ENCODE measurements at places on chromosomes 3 and 15.
A peak's percentile ranks its signal among the peaks of the same experiment; 100 is the strongest.

DNA sequence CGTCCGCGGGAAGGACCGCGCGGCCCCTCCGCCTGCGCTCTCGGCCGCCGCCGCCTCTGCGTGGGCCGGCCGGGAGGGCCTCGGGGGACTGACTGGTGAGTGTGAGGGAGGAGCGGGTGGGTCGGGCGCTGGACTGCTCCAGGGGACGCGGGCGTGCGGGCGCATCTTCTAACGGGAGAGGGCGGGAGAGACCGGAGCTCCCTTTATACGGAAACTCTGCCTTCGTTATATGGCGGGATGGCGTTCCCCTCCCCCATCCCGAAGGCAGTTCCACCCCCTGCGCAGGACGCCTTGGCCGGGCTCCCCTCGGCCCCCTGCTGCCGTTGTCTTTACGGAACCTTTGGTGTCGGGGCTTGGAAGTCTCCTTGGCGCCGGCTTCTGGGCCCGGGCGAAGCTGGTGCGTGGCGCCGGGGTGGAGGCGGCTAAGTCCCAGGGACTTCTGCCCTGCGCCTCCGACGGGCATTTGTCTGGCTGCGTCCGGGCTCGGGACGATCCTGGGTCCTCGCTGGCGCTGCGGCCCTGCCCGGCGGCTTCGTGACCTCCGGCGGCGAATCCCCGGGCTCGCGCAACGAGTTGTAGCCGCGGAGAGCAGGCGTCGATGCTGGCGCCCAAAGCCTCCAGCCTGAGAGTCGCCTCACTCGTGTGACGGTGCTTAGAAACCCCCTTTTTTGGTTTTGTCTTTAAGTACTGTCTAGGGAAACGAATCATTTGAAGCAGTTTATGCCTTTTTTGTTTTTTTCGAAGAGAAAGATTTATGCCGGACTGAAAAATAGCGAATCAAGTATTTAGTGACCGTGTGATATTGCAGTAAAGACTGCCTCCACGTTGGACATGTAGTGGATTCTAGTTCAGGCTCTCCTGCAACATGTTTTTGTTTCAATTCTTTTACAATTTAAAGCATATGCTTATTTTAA, 623 bp downstream of the ZNF639 start:
- peak; percentile 51 for DNase-seq

GRCh38 chr3:172516318-172517214, 6.7 kb downstream of the TNFSF10 start:
- DNase-seq, result no peak

GRCh38 chr3:189883113-189883753, 237.5 kb downstream of the P3H2 start:
- no peak for DNase-seq

DNA sequence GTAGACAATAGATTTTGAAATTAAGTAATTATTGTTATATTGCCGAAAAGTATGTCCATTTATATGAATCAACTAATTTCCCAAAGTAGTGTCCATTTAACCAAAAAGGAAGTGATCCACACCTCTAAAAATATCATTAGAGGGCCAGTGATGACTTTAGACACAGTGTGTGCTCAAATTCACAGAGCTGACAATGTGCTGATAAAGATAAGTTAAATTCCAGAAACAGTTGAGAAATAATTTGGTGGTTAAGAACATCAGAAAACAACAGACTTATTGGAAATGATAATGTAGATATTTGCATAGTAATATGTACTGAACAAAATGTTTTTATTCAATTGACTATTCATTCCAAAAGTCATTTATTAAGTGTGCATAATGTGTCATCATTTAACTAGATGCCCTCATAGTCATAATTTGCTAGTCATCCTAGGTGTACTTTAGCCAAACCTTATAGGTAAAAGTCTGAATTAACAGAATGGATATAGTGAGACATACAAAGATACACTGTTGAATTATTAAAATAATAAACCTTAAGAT, 230.2 kb upstream of the ADAMTS9 start:
- DNase-seq, result no peak

DNA sequence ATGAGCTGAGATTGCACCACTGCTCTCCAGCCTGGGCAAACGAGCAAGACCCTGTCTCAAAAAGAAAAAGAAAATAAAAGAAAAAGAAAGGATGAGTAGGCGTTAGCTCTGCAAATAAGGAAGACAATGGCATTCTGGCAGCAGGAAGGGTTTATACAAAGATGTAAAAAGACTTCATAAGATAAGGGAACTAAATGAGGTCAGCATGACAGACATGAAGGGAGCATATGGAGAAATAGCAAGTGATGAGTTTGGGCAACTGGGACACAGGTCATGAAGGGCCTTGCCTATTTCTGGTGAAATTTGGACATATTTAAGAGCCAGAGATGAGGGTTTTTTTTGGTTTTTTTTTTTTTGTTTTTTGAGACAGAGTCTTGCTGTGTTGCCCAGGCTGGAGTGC, 24.5 kb downstream of the TMEM266 start:
- no peak for DNase-seq

DNA sequence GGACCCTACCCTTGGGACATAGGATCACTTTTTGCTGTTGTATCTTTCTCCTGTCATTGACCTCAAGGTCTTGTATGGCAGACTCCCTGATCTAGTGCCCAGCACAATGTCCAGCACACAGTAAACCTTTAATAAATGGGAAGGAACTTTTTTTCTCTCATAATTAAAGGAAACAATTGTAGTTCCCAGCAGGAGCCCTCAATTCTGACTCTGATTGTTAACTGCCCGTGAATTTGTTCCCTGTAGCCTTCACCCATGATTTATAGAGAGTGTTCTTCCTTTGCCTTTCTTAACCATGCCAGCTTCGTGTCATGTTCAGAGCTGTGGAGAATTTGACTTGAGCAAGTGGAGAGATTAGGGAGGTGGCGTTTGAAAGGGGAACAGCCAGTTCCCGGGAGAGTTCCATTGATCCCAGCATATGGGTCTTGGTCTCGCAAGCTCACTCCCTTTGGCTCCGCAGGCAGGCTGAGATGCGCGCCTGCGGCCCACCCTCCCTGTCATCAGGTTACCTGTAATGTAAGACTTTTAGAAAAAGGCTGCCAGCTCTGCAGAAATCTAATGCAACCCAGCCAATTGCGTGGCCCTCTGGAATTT, 182.6 kb downstream of the TP63 start:
- DNase-seq, result no peak

DNA sequence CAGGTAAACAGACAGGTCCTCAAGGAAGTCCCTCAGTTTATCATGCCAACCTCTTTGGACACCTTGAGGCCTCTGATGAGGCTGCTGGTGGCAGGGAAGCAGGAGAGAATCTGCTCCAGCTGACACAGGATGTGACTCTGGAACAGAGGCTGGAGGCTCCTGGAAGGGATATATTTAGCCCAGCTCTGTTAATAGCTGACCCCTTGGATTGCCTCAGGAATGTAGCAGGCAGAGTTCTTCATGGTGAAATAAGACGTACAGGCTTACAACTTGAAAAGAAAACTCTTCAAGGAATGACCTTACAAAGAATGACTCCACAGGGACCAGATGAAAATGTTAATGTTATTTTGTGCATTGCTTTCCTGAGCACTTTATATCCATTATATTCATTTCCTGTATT, 90.5 kb downstream of the AQP9 start:
- no peak for DNase-seq

- no peak for DNase-seq
Measured at GRCh38 chr3:146709969-146710368, 104.8 kb upstream of the PLSCR5 start.

DNA sequence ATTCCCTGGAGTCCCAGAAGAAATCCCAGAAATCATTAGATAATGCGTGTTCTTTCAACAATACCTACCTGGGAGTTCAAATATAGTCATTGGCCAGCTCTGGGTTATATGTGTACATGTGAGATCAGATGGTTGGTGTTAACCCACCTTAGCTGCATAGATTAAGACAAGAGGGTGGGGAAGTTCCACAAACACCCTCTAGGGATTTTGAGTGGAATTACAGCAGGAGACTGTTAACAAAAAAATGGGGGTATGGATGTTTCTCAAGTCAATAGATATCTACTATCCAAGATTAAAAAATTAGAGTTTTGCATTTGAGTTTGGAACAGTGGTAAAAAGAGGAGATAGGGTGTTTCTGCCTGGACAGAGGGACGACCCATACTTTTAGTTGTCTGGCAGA, 282.5 kb upstream of the CNTN3 start:
- no peak for DNase-seq

- no peak for DNase-seq
Measured at GRCh38 chr15:67193223-67193990, 61.1 kb downstream of the AAGAB start.

- DNase-seq, result no peak
Measured at GRCh38 chr15:69823223-69823907, 274.4 kb downstream of the TLE3 start.

- no peak for DNase-seq
Measured at GRCh38 chr3:47002171-47003055, 22.9 kb downstream of the NBEAL2 start.

DNA sequence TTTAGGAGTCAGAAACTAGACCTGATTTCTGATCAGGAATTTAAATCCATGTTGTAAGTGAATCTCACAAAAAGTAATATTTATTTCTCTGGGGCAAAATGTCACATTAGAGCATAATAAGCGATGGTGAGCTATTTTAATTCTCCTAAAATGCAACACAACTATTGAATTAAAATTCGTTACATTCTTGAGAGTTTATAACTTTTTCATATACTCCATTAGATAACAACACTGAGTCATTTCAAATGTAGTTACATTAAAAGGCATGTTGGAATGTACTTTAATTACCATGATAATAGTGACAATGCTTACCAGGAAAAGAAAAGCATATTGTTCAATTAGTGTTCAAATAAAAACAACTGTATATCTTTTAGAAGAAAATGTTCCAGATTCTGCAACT, 116.9 kb downstream of the CADM2 start:
- no peak for DNase-seq

DNA sequence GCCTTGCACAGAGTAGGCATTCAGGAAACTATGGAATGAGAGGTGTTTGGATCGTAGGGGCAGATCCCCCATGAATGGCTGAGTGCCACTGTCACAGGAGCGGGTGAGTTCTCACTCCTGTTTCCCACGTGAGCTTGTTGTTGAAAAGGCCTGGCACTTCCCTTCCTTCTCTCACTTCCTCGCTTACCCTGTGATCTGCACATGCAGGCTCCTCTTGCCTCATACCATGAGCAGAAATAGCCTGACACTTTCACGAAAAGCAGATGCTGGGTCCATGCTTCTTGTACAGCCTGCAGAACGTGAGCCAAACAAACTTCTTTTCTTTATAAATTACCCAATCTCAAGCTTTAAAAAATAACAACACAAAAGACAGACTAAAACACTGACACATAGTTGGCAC, 55.4 kb downstream of the AGBL1 start:
- DNase-seq, result no peak

- no peak for DNase-seq
Measured at GRCh38 chr3:99357131-99357530, 281.3 kb upstream of the COL8A1 start.
